ENCODE measurements at places on chromosomes 7 and 10. TPM values are rescaled to one million over a fixed set of nuclear protein-coding genes. Genes with fewer than 3 reads are reported as not detected.

- DNase-seq = no peak
These were observed 16.3 kb downstream of the PI4K2A start for GRCh38 chr10:97656777-97657176.

GRCh38 chr10:86139066-86139657 lies 227.4 kb downstream of the GRID1 start:
- peak; percentile 44 for DNase-seq

MCMBP gene
- 57.9 TPM for total RNA-seq

H2BK1 gene
- not detected for total RNA-seq

EPHA1 gene
- 0.41 TPM for total RNA-seq

XRCC2 gene
- 2.9 TPM for total RNA-seq

DNA sequence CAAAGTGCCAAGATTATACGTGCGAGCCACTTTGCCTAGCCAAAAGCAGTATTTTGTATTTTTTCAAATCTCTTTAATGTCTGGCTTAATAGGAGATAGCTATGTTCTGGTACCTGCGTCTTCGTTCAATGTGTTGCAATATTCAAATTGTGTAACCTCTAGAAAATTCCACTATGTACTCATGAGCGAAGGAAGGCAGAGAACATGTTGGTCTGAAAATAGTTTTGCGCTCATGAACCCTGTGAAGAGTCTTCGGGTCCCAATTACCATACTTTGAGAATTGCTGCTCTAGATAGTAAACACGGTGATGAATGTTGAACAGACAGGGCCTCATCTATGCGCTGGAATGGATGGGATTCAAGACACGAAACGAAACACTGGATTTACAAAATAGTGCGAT lies 2.7 kb upstream of the SUV39H2 start:
- no peak for DNase-seq

DNA sequence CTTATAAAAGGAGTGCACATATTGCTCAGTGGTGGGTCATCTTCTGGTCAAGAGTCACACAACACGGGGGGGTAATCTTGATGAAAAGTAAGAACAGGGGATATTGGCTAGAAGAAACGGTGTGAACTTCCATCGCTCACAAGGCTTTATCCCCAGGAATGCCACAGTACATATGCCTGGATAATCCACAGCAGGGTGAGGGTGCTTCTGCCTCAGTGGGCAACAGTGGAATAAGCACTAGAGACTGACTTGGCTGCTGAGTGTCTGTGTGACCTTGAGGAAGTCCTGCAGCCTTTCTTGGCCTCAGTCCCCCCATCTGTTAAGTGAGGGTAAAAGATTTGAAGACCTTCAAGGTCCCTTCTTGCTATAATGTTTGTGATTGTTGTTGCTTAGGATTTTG lies 44.9 kb upstream of the SHH start:
- DNase-seq = no peak

DNA sequence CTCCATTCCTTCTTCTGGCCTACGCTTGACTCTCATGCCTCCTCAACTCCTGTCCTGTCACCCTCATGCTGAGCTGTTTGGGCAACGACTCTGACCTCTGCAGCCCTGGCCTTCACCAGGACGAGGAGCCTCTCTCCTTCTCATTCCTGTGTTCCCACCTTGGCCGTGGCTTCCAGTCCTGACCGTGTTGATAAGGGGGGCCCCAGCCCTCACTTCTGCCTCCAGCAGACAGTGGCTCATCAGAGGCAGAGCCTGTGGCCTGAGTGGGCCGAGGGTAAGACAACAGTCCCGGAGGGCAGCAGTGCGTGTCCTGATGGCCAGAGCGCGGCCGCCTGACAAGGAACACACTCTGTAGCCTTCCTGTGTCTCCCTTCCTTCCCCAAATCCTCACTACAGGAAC lies 61.7 kb upstream of the UBE3C start:
- DNase-seq = no peak

- no peak for DNase-seq
These were observed 22.0 kb downstream of the ITGB8 start for GRCh38 chr7:20352573-20353306.

GRCh38 chr10:101818872-101819633 lies 809 bp upstream of the OGA start:
- DNase-seq = peak; percentile 22

DNA sequence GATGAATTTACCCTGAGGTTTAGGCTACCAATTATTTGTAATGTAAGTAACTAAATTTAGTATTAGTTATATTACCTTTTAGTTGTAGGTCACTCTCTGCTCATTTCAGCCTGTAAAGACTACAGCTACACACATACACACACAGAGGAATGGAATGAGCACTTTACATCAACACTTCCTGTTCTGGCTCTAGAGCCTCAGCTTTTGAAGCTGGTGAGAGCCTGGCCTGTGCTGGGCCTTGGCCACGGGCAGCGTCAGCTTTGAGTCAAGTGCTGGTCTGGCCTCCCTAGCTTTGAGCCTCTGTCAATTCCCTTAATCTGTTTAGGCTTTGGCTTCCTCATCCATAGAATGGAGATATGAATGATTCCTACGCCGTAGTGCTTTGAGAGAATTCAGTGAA lies 141.7 kb downstream of the EGFR start:
- DNase-seq = no peak

CFAP69 gene
- 3.3 TPM for total RNA-seq

- no peak for DNase-seq
These were observed 695.1 kb downstream of the TNS3 start for GRCh38 chr7:46886669-46887374.

GRCh38 chr10:99731306-99732032 lies 458 bp downstream of the COX15 start:
- no peak for DNase-seq

DNA sequence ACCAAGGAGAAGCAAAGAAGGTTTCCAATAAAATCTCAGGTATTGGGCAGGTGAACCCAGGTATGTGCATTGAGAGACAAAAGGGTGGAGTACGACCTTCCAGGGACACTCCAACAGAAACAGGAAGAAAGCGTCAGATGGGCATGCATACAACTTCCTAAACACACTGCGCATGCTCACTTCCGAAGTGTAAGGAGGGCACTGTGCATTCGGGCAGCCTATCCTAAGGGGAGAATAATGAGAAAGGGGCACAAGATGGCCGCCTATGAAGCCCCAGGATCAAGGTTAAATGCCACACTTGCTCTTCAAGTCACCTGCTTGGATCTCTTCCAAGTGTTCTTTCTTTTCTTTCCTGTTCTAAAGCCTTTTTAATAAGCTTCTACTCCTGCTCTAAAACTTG lies 39.4 kb upstream of the PRSS1 start:
- no peak for DNase-seq

GRCh38 chr7:21749378-21749777 lies 196.3 kb downstream of the CDCA7L start:
- no peak for DNase-seq

OPN4 gene
- total RNA-seq = not detected

GRCh38 chr10:128803790-128804189 lies 663.3 kb upstream of the MGMT start:
- no peak for DNase-seq

All from frontal cortex (tissue), 4 donors.